ENCODE measurements at places on chromosomes 4 and X.

GRCh38 chr4:4572821-4573220 is 31.0 kb upstream of the STX18 start:
- no peak for DNase-seq

DNA sequence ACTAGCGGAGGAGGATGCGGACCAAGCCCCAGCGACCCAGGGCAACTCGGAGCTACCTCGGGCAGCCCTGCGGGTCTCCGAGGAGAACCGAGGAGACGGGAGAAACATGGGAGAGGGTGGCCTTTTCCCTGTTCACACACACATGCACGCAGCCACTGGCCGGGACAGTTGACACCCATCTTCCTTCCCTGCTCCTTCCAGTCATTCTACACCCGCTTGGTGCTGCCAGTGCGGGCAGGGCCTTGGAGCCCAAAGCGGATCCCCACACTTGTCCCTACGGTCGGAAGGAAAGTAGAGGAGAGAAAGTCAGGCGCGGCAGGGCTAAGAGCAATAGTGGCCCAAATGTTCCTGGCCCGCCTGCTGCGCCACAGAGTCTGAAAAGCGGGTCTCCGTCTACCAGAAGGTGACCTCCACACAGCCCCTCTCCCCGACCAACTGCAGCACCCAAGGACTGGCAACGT is 1.1 kb upstream of the PPP3CA start:
- no peak for DNase-seq

DNA sequence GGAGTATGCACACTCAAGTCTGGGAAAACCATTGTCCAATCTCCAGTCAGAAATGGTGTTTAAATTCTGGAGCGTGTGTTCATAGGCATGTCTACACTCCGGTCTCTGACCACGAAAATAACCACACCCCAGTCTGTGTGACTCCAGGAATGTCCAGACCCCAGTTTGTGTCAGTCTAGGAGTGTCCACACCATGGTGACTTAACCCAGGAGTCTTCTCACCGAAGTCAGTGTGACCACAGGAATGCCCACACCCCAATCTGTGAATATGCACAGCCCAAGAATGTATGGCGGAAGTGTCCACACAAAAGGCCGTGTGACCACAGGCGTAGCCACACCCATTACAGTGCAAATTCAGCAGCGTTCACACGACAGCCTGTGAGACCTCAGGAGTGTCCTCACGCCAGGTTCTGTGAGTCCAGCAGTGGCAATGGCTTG is 11.4 kb downstream of the FTSJ1 start:
- DNase-seq = peak; percentile 99

- DNase-seq = no peak
Observed at GRCh38 chr4:141614878-141615586, 21.4 kb upstream of the IL15 start.

- no peak for DNase-seq
Observed at GRCh38 chr4:186200516-186200915, 9.1 kb downstream of the CYP4V2 start.

GRCh38 chr4:55242506-55242905 is 103.5 kb upstream of the SRD5A3 start:
- DNase-seq = no peak

GRCh38 chr4:110188113-110188512 is 10.3 kb downstream of the ELOVL6 start:
- DNase-seq = no peak

GRCh38 chr4:146148021-146148420 is 27.5 kb upstream of the LSM6 start:
- DNase-seq = no peak
